ENCODE measurements at places on chromosomes 1 and 21.

- DNase-seq: no peak
These were observed 67.7 kb downstream of the INTS7 start for GRCh38 chr1:211967704-211968103.

DNA sequence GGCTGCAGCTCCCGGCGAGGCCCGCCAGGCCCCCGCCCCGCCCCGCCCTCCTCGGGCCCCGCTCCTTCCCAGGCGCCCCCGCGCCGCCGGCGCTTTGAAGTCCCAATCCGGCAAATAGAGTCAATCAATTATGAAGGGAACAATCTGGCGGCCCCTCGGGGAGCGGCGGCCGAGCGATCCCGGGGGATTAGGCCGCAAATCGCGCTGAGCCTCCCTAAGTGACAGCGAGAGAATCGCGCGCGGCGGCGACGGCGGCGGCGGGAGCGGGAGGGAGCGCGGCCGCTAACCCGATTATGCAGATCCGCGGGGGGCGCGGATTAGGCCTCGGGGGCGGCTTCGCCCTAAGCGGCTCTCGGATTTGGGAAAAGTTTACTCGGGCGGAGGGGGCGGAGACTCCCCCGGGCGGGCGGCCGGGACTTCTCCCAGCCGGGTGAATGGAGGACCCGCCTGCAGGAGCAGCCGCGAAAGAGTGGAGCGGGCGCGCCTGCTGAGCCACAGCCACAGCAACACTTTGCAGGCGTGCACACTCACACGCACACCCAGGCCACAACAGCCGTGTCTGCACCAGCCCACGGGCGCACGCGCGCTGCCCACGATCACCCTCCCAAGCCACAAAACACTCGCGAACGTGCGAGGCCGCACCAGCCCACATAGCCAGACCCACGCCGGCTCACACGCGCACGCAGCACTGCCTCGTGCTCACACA is 23.0 kb upstream of the DMBX1 start:
- DNase-seq: no peak

- DNase-seq: no peak
These were observed 39.1 kb downstream of the UROD start for GRCh38 chr1:45051005-45051772.

DNA sequence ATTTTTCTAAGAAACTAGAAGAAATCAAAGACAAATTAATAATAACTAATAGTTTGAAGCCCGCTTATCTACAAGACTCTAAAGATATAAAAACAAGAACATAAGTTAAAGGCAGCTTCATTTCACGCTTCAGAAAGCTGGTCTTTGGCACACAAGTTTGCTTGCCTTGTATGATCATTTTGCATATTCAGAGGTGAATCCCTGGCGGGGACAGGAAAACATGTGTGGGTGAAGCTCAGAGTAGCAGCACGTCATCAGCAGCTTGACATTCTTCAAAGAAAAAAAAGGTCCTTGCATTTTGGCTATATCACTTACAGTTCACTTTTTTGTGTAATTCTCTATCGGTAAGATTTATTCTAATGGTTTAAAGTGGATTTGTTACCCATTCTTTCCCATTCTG is 1911.8 kb downstream of the MRPL39 start:
- no peak for DNase-seq

- no peak for DNase-seq
These were observed at the start of gene DVL1 for GRCh38 chr1:1349256-1350012. DVL1 (minus strand) TSS chr1:1349418; CDS start chr1:1349065, 353 bp downstream.
